Activated CD4-positive, alpha-beta T cell treated with anti-CD3 and anti-CD28 coated beads for 36 hours (primary cell): ENCODE measurements at places on chromosomes 5 and 9.

GRCh38 chr9:138010861-138011260 is 133.3 kb downstream of the CACNA1B start:
- DNase-seq: no peak

DNA sequence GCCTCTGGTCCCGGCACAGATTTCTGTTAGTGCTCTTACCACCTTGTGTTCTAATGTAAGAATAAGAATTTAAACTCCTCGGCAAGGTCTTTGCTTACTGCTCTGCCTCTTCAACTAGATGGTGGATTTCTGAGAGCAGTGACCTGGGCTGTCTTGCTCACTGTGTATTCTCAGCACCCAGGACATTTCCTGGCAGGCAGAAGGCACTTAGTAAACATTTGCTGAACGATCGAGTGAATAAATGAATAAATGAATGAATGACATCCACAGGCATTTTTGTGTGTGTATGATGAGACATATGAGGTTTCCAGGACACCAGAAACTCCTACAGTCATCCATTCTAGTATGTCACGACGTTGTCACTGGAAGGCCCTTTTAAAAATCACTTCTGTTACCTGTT is 143.2 kb downstream of the BOD1 start:
- no peak for DNase-seq

- DNase-seq: no peak
Measured at GRCh38 chr5:60797482-60798153, 46.5 kb downstream of the ELOVL7 start.

- no peak for DNase-seq
Measured at GRCh38 chr5:142657446-142657845, 28.4 kb downstream of the FGF1 start.

- DNase-seq: no peak
Measured at GRCh38 chr5:90307322-90307721, 102.2 kb downstream of the CETN3 start.

- no peak for DNase-seq
Measured at GRCh38 chr5:137887831-137888230, 1.4 kb upstream of the PKD2L2 start.

DNA sequence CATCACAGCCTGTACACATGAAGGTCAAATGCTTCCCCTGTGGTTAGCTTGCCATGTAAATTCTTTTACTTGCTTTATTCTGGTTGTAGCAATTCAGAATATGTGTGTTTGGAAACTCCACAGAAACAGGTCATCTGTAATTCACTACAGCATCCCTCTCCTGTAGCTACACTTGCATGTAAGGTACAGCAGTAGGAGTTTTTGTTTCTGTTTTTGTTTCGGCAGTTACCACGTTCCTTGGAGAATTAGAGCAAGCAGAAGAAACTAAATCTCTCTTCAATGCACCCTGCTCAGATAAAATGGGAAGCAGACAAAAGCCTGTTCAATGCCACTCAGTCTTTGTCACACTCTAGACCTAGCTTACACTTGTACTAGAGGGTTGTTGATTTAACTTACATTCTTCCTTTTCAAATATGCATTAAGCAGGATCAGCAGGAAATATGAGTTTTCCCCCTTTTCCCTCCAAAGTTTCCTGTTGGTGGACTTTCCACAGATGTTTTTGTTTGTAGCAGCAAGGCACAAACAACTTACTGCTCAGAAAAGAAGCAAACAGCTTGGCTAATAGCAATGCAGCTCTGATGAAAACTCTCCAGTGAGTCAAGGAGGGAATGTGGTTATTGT is 80.9 kb downstream of the YIPF5 start:
- no peak for DNase-seq

DNA sequence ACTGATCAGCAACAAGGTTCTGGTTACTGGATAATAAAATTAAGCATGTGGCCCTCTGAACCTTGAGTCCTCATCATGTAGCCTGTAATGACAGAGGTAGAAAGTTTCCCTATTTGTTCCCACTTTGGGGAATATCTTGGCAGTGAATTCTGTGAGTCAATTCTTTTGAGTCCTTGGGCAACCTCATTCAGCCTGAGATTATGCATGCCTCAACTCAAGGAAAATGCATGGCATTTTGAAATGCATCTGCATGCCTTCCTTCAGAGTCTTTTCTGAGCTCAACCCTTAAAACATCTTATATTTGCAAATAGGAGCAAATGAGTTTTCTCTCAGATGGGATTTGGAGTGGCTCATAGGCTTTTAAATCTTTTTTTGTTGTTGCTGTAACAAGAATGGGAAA is 218.1 kb upstream of the CD180 start:
- no peak for DNase-seq

- peak; percentile 66 for DNase-seq
Measured at GRCh38 chr9:113011911-113012381, at the start of gene ZNF883. Gene ZNF883 (minus strand): TSS chr9:113012192.

DNA sequence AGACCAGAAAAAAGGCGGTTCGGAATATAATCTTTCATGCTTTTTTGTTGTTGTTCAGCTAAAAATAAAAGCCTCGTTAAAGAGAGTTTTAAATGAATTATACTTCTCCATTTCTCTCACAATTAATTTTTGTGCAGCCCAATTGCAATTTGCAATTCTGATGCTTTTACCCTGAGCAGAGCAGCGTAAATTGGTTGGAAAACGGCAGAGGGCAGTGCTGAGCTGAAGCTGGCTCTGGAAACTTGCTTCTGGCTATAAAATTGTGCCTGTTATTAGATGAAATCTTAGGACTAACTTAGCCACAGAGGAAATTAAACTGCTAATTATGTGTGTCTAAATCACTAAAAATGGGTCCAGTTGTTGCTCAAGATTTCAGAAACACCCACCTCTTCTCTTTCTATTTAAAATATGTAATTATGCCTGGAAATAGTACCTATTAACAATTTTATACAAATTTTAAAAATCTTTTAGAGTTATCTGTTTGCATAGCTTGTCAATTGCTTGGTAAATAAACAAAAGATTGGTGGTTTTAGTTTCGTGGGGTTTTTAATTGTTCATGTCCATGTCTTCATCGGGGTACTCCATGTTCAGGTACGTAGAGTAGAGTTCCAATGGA is 441.8 kb upstream of the TLE4 start:
- DNase-seq: peak; percentile 58

DNA sequence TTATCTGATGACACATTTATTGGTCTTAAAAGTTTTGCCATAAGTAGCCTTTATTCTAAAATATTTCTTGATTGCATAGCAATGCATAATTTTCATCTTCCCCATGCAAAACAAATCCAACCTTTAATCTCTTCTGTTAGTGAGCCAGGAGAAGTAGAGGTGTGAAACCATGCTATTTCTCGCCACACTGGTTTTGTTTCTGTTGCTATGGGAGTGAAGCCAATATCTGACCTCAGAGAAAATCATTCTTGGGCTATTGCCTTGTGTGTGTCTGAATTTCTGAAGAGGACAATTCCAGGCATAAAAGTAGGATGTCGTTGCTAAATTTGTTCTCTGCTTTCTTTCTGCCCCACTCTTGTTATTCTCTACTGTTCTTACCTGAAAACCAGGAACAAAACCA is 183.6 kb downstream of the PTTG1 start:
- no peak for DNase-seq

GRCh38 chr5:127683008-127683407 is 20.2 kb upstream of the CCDC192 start:
- no peak for DNase-seq

DNA sequence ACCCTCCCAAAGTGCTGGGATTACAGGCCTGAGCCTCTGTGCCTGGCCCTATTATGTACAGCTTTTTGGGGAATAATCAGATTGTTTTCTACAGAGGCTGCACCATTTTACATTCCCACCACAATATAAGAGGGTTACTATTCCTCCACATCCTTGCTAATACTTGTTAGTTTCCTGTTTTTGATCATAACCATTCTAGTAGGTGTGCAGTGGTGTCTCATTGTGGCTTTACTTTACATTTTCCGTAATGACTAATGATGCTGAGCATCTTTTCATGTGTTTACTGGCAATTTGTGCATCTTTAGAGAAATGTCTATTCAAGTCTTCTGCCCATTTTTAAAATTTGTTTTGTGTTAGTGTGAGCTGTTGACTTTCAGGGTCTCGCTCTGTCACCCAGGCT is 18.3 kb downstream of the PTPN3 start:
- DNase-seq: no peak

DNA sequence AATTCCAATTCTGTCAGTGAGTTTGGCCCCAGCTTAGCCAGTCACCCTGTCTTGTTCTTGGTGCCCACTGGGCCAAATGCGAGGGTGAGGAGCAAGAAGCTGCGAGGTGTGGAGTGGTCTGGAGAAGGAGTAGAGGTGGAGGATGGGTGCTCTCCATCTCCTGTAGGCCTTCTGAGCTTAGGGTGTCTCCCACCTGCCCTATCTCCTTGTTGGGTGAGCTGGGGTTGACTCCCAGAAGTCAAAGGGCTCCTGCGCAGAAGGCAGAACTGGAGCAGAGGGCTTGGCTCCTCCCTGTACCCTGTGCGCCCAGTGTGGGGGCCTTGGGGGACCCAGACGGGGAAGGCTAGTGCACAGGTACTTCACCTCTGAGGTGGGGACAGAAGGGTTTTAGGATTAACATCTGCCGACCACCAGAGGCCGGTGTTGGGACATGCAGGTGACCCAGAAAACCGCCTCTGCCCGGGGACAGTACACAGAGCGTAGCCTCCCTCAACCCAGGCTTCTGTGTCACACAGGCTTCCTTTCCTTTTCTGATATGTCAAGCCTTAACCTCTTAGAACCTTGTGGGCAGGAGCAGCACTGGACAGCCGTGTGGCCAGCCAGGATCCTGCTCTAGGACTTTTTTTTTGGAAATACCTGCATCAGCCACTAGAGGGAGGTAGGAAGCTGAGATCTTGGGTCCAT is 16.9 kb downstream of the IL5 start:
- peak; percentile 60 for DNase-seq

DNA sequence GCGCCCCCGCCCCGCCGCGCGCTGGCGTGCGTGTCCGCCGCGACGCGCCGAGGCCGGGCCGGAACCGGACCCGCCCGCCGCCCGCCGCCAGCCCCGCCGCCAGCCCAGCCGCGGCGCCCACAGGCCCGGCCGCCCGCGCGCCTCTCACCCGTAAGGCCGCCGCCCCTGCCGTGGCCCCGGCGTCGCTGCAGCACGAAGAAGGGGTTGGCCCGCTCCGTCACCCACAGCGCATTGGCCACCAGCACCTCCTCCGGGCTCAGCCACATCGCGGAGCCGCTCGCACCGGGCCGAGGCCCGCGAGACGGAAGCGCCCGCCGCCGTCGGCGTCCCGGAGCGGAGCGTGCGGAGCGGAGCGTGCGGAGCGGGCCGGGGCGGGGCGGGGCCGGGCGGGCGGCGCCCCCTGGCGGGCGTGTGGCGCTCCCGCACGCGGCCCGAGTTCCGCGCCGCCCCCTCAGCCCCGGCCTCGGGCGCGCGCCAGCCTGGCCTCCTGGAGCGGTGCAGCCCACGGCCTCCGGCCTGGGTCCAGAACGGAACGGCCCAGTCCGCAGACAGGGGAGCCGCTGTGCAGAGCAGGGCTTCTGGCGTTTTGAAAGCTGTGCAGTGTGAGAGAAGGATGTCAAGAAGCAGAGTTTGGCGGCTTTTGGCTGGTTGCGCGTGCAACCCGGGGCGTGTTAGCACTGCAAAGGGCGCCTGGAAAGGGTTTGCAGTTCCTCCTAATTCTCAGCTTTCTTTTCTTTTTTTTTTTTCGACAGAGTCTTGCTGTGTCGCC is at the start of gene TBC1D9B:
TSS of gene TBC1D9B (minus strand) at position 342 of the 769 bp plus-strand sequence. CDS start at position 266, 76 bp downstream.
- DNase-seq: peak; percentile 82

GRCh38 chr5:158482125-158482524 is 617.6 kb downstream of the EBF1 start:
- no peak for DNase-seq

DNA sequence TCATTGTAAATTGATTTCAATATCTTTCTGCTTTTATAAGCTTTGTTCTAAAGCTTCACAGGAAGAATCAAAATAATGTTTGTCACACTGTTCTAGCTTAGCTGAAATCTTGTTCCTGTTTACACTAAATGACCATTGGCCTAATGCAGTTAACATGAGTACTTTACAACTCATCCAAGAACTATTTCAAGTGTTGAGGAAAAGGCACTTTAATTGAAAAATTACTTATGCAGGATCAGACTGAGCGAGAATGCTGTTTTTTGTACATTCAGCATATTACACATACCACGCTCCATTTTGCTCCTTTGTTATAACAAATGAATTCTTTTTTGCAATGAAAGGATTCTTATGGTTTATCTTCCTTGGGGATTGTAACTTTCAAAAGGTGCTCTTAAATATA is 22.4 kb upstream of the SMIM15 start:
- no peak for DNase-seq
